ENCODE measurements at places on chromosomes 2 and 18. TPM values are rescaled to one million over a fixed set of nuclear protein-coding genes. Genes with fewer than 3 reads are reported as not detected.

- H3K27ac ChIP-seq, result no peak overlapping the region
- H3K27me3 ChIP-seq, result no peaks in the 10 kb centered on the region
- no peaks in the 10 kb centered on the region for H3K36me3 ChIP-seq
- DNase-seq, result no peak
- no peaks in the 10 kb centered on the region for H3K4me1 ChIP-seq
Observed at GRCh38 chr2:7661502-7661901, 744.3 kb downstream of the RNF144A start.

DNA sequence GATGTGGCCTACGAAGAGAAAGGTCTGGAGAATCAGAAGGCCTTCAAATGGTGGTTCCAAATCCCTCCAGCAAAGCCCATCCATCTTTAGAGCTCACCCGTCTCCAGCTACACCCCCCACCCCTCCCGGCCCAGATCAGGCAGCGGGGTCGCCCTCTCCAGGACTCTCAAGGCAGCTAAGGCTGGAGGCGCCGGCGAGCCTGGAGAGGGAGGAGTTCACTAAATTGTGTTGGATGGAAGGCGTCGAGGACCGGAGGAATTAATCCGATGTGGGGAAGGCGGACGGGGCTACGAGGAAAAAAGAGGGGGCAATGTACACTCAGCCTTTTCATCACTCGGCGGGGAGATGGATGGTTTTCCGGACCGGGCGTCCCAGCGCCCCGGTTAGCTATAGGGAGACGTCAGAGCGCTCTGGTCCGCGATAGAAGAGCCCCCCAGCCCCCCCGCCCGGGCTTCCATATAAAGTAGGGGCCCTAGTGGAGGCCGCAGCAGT lies at the start of gene GRP:
Gene GRP, plus strand, starts transcription at position 487 of the 492 bp plus-strand sequence. CDS start 108 bp downstream, outside the sequence.
- H3K4me1 ChIP-seq, result no peaks in the 10 kb centered on the region
- H3K4me3 ChIP-seq, result no peak within 1 kb of the TSS
- no peaks in the 10 kb centered on the region for H3K36me3 ChIP-seq
- no peaks in the 10 kb centered on the region for H3K27me3 ChIP-seq

DNA sequence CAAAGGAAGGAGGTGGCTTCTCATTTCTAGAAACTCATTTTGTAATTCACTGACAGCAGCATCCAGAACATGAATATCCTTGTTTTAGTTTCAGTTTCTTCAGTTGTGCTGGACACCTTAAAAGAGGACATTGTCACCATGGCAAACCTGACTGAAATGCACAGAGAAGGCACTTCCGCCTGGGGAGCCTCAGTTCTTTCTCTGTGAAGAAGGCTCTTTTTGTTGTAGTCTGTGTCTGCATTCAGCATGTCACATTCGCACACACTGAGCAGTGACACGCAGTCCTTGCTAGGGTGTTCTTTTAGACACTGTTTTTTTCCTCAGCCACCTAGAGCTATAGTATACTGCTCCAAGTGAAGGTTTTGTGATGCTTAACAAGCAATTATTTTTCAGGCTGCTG lies 9.5 kb upstream of the RPRM start:
- no peak for DNase-seq
- H3K27me3 ChIP-seq, result no peaks in the 10 kb centered on the region
- no peak overlapping the region for H3K27ac ChIP-seq
- H3K4me1 ChIP-seq, result no peaks in the 10 kb centered on the region

DNA sequence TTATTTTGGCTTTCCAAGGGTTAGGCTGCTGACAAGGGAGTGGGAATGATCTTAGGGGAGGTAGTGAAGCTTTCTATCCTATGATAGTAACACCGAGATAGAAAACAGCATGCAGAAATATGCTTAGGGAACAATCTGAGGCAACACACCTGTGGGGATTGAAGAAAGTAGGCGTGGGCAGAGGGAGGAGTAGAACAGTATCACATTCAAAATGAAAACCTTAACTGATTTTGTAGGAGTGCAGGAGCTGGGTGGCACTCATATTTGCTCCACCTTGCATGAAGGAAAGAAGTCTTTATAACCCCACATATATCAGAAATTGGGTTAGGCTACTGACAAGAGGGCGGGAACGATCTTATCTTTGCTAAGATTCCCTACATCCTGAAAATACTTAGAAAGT lies 762.2 kb upstream of the CNTNAP5 start:
- DNase-seq, result no peak
- no peaks in the 10 kb centered on the region for H3K4me1 ChIP-seq
- H3K4me3 ChIP-seq, result no peak overlapping the region

DNA sequence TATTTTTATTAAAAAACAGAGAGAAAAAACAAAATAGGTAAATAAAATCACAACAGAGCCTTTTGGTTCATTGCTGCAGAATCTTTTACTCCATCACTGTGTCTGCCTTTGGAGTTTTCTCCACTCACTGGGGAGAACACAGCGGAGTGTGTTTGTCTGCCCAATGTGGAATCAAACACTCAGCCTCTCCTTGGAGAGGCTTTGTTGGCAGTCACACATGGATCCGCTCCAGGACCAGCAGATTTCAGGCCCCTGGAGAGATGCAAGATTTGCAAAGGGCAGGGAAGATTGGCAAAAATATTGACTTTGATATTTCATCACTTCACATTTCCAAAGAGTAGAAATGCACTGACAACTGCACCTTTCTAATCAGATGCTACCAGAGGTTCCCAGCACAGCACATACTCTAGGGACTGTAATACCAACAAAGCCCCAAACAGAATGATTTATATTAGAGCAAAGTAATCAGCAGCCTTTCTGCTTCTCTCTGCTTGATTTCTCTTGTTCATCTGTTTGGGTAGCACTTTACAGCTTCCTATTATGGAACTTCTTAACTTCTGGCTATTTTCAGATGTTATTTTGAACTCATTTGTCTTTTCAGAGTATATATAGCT lies 1898.8 kb upstream of the PIK3C3 start:
- no peaks in the 10 kb centered on the region for H3K27me3 ChIP-seq
- no peaks in the 10 kb centered on the region for H3K36me3 ChIP-seq
- H3K4me3 ChIP-seq, result no peak overlapping the region
- H3K4me1 ChIP-seq, result no peaks in the 10 kb centered on the region

DNA sequence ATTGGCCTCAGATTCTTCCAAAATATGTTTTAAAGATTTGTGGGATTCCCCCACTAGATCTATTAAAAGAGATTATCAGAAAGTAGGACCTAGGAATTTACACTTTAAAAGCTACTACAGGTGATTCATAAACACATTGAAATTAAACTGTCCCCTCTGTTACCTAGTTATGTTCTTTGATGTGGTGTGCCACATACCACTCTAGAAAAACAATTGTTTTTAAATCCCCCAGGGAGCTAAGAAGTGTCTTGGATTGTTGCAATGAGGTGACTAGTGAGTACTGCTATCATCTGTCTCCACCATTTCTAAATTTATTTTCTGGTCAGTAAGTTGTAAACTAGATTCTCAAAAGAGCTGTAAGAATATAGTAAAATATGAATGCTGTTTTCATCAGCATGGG lies 214.5 kb upstream of the DOK6 start:
- DNase-seq, result no peak
- no peaks in the 10 kb centered on the region for H3K4me1 ChIP-seq
- H3K36me3 ChIP-seq, result no peaks in the 10 kb centered on the region
- H3K27ac ChIP-seq, result no peak overlapping the region
- H3K27me3 ChIP-seq, result no peaks in the 10 kb centered on the region

- no peaks in the 10 kb centered on the region for H3K27me3 ChIP-seq
- H3K36me3 ChIP-seq, result no peaks in the 10 kb centered on the region
- H3K4me1 ChIP-seq, result peaks cover 4% of the 10 kb centered on the region
- H3K27ac ChIP-seq, result no peak overlapping the region
- no peak overlapping the region for H3K4me3 ChIP-seq
Observed at GRCh38 chr2:8046849-8047248, 635.0 kb upstream of the ID2 start.

GRCh38 chr2:234796045-234796591 lies 155.7 kb upstream of the SH3BP4 start:
- no peak overlapping the region for H3K4me3 ChIP-seq
- H3K36me3 ChIP-seq, result no peaks in the 10 kb centered on the region
- H3K27ac ChIP-seq, result no peak overlapping the region
- no peak for DNase-seq

GRCh38 chr2:149021761-149022160 lies 16.7 kb upstream of the LYPD6B start:
- H3K4me3 ChIP-seq, result no peak overlapping the region
- H3K27ac ChIP-seq, result no peak overlapping the region
- H3K27me3 ChIP-seq, result no peaks in the 10 kb centered on the region
- no peaks in the 10 kb centered on the region for H3K36me3 ChIP-seq

DNA sequence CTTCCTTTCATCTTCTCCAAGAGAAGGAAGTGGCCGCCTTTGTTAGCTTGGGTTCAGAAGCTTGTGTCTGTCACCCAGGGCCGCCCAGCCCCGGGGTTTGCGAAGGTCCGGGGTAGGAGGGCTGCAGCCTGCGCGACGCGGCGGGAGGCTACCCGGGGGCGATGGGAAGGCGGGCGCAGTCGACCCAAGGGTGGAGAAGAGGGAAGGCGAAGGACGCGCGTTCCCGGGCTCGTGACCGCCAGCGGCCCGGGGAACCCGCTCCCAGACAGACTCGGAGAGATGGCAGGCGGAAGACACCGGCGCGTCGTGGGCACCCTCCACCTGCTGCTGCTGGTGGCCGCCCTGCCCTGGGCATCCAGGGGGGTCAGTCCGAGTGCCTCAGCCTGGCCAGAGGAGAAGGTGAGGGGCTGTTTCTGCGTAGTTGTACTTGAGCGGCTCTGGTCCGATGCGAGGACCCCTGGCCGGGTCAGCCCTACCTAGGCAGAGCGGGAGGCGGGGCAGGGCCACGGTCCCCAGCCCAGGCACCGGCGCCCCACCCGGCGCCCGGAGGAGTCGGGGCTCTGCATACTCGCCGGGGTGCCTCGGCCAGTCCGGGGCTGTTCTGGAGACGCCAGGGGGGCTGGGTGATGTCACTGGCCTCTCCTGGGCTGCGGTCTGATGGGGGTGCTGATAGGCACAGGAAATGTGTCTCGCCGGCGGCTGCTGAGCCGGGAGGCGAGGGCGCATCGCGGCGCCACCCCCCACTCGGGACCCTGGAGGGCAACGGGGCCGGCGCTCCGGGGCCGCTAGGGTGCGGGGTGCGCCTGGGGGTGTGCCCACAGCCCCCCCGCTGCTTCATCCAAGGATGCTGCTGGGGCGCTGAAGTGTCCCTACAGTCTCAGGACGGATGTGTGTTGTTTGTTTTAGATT lies at the start of gene QPCT:
Gene QPCT, plus strand, starts transcription at position 178 of the 909 bp plus-strand sequence. Its CDS starts 102 bp downstream, at position 280.
- H3K4me3 ChIP-seq, result peak within 1 kb of the TSS; percentile 56
- H3K36me3 ChIP-seq, result no peaks in the 10 kb centered on the region
- DNase-seq, result peak; percentile 38
- no peaks in the 10 kb centered on the region for H3K4me1 ChIP-seq

DNA sequence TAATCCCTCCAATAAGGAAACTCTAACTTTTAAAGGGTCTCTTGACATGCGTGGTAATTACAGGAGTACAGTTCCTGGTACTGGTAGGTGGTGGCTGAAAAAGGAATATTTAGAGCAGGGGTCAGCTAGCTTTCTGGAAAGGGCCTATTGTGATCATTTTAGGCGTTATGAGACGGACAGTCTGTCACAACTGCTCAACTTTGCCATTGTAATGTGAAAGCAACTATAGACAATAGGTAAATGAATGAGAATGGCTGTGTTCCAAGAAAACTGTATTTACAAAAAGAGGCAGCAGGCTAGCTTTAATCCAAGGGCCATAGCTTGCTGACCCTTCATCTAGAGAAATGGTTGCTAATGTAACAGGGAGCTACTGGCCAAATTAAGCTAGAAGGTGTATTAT lies 177.7 kb upstream of the LRRTM1 start:
- H3K4me1 ChIP-seq, result no peaks in the 10 kb centered on the region
- H3K27me3 ChIP-seq, result no peaks in the 10 kb centered on the region
- no peak for DNase-seq

- H3K27me3 ChIP-seq, result no peaks in the 10 kb centered on the region
- H3K27ac ChIP-seq, result peak overlapping the region; percentile 36
- no peaks in the 10 kb centered on the region for H3K36me3 ChIP-seq
- H3K4me1 ChIP-seq, result peaks cover 25% of the 10 kb centered on the region
Observed at GRCh38 chr2:54595999-54596902, 127.2 kb upstream of the EML6 start.

- no peak overlapping the region for H3K27ac ChIP-seq
- no peaks in the 10 kb centered on the region for H3K36me3 ChIP-seq
- no peaks in the 10 kb centered on the region for H3K27me3 ChIP-seq
- no peak overlapping the region for H3K4me3 ChIP-seq
Observed at GRCh38 chr2:233349005-233349998, 5.0 kb upstream of the DGKD start.

CCDC148 gene
- total RNA-seq, result 5.7 TPM

LDLRAD4 gene
- 31.6 TPM for total RNA-seq

PLB1 gene
- 2.3 TPM for total RNA-seq

EGR4 gene
- total RNA-seq, result not detected
